GM04504 (cell line): ENCODE measurements at places on chromosomes 7 and 10.
A peak's percentile ranks its signal among the peaks of the same experiment; 100 is the strongest.

DNA sequence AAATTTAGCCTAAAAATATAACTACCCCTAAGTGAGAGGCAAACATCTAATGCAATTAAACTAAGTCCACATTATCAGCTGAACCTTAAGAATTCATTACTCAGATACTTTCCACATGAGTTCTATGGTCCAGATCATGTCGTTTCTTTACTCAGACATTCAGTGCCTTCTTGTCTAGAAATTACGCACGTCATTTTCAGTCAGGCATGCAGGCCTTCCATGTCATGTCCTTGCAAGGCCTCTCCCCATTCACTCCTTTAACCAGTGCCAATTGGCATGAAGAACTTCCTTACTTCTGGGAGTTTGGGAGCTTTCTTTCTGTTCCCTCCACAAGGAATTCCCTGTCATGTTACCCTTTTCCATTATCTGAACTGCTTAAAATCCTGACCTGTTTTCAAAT lies 118.8 kb downstream of the NRP1 start:
- no peak for DNase-seq

DNA sequence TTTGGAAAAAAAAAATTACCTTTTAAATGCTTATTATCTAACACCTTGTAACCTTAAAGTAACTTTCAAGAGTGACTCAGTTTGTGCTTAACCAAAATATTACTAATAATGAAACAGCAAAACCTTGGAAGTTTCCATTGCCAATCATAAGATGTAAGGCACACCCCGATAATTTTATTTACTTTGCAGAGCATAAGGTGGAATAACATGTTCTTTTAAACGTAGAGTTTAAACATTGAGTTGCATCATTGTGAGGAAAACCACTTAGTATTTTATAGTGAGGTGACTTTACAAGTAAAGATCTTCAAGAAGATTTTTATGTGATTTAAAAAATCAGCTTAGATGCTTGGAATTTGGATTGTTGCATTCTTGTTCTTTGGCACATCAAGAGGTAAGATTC lies at the start of gene PNLIPRP3:
Gene PNLIPRP3 (plus strand): TSS at position 177 of the 400 bp plus-strand sequence. CDS start 166 bp downstream, at position 343.
- no peak for DNase-seq

DNA sequence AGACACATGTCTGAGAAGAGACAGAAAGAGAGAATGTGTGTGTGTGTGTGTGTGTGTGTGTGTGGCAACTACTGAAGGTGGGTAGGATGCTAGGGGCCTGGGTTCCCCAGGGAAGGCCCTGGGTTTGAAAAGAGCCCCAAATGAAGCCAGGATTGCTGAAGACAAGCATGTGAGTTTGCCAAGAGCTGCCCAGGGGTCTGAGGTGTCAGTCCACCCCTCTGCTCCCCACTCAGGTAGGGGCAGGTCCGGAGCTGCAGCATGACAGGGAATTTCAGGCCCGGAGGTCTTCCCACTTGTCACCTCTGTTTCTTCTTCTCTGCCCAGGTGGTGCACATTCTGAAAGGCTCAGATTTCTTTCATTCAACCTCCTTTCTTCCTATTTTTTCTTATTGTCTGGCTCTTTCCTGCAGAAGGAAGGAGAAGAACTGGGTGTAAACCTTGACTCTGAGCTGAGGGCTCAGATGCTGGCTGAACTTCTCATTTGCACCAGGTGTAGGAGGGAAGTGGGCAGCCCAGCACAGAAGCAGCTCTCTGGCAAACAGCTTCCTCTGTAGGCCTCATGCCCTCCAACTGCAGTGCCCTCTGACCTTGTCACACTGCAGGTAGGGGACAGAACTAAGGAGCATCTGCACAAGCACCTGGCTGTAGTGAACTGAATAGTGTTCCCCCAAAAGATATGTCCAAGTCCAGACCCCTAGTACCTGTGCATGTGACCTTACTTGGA lies 79.6 kb upstream of the LRRC4 start:
- DNase-seq = no peak

- DNase-seq = no peak
Measured at GRCh38 chr7:77330169-77330882, 85.8 kb downstream of the GSAP start.

DNA sequence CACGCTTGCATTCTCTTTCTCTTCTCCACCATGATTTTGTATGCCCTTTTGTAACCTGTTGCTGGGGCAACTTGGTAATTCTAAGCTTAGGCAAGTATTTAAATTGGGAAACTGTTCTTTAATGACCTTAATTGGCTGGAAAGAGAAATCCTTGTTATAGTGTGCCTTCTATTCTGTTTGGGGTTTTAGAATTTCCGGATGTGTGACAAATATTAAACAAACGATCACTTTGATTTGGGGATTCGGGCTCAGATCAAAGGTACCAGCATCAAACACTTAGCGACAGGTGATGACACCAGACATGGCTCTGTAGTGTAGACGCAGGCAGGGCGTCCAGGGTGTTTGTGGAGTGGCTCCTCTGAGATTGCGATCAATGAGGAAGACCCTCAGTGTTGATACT lies 55.0 kb downstream of the RAB11FIP2 start:
- DNase-seq = no peak

- DNase-seq = no peak
Measured at GRCh38 chr7:112501801-112502503, 21.2 kb downstream of the LSMEM1 start.

DNA sequence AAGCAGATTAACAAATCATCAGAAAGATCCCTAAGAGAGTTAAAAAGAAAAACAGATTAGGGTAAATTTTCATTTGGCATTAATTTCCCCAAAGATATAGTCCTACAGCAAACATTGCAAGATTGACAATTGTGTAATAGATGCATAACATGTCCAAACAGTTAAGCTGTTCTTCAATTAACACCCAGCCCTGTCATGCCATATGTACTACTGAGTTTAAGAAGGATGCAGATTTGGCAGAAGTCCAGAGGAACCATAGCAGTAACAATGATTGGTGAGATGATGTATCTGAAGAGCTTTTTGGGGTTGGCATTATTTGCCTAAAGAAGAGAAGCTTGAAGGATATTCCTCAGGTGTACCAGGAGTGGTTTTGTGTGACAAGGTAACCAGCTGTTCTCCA lies 287.6 kb downstream of the LRMDA start:
- DNase-seq = no peak

- DNase-seq = peak; percentile 8
Measured at GRCh38 chr7:128703609-128704241, 31.6 kb downstream of the GARIN1A start.

GRCh38 chr10:99917963-99918825 lies 91.6 kb downstream of the DNMBP start:
- DNase-seq = peak; percentile 36

DNA sequence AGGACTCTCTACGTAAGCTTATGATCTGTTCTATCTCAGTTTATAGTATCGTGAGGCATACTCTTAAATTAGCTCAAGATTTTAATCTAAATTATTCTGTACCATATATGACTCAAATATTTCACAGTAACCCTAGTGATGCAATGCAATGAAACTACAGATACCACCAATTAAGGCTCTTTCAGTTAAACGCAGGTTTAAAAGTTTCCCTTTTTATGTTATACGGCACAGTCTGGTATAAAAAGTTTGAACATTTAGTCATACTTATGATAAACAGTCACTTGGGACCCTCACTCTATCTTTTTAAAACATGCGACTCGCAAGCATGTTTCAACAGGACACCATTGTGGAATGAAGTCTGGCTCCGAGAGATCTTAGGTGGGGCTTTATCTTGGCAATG lies 107.2 kb downstream of the CDK6 start:
- no peak for DNase-seq

GRCh38 chr7:21140622-21141021 lies 287.3 kb upstream of the SP4 start:
- DNase-seq = no peak

DNA sequence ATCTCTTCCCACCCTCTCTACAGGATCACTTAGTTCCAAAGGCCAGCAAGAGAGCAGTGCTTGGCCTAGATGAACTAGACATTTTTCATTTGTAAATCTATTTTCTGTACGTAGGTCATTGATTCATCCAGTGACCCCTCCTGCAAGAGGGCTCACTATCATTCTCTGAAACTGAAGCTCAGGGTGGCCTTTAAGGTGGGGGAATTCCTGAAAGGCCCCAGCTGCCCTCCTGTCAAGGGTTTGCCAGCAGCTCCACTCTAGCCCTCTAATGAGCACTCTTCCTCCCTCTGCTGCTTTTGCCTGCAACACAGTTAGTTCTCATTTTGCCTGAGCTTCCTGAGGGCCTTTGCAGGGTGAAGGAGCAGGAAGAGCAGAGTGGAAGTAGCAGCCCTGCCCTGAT lies 41.2 kb downstream of the LRRC18 start:
- no peak for DNase-seq

DNA sequence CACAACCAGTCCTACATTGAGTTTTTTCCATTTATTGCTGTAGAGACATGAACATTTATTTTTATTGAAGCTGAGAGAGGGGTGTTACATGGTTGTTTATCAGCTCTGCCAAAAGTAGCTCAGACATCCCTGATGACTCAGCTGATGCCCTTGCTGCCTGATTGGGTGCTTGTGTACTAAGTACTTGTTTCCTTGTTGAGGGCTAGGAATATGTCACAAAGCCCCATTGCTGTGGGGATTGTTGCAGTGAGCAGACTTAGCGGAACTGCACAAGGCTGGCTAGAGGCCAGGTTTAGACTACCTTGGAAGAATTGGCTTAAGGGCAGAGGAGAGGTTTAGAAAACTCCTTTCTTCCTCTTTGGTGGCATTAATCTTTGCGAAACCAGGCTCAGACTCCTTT lies 110.6 kb downstream of the AUTS2 start:
- peak; percentile 4 for DNase-seq

GRCh38 chr7:158491094-158491493 lies 96.5 kb downstream of the PTPRN2 start:
- no peak for DNase-seq

GRCh38 chr10:122990278-122990677 lies 10.1 kb downstream of the PSTK start:
- no peak for DNase-seq

DNA sequence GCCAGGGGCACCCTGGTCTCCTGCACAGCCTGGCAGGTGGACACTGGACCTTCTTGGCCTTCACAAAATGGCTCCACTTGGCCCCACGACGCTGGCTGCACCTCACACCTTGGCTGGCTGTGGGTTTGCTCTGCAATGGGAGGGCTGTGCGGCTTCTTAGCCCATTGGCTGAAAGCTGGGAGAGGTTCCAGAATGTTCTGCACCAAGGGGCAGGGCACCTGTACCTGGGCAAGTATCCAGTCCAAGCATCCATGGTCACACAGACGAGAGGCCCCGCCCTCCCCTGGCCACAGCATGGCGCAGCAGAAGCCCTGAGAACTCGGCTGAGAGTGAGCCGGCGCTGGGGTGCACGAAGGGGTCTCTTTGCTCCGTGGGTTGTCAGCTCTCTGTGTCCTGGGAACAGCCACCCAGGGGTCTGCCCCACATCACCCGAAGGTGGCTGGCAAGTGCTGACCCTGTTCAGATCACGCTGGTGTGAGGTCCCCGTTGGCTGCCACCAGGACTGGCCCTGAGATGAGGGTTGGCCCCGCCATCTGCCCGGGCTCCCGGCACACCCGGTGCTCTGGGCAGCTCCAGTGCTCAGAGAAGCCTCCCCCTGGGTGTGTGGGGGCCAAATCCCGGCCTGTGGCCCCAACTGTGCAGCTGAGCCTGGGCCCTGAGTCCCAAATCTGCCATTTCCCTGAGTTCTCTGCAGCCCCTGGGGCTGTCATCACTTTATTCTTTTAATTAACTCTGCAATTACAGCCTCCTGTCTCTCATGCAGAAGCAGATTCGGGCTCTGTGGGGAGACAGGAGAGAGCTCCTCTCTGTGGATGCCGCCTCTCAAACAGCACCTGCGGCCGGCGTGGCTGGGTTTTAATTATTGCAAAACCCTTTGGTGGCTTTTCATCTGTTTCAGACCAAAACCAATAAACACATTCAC lies 19.4 kb upstream of the ADGRA1 start:
- DNase-seq = no peak

DNA sequence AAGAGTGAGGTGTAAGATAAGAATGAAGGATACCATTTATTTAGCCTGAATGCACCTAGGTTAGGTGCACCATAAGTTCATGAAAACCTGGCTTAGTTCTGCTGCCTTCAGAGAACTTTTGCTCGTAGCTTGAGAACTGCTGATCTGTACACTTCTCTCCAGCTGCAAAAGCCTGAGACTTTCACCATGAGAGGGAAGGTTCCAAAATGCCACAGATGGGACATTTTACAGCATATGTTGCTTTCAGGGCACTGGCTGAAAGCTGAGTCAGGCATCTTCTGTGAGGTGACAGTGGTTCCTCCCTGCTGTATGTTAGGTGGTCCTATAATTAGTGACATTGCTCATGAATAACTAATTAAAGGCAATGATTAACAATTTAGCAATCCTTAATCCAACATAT lies 298.3 kb downstream of the GALNT17 start:
- no peak for DNase-seq

- DNase-seq = no peak
Measured at GRCh38 chr7:136104269-136104603, 127.1 kb upstream of the MTPN start.

GRCh38 chr10:6195846-6196245 lies 6.9 kb upstream of the PFKFB3 start:
- DNase-seq = no peak
